Bone marrow (tissue), 2 donors: ENCODE measurements at places on chromosomes 4 and X.

DNA sequence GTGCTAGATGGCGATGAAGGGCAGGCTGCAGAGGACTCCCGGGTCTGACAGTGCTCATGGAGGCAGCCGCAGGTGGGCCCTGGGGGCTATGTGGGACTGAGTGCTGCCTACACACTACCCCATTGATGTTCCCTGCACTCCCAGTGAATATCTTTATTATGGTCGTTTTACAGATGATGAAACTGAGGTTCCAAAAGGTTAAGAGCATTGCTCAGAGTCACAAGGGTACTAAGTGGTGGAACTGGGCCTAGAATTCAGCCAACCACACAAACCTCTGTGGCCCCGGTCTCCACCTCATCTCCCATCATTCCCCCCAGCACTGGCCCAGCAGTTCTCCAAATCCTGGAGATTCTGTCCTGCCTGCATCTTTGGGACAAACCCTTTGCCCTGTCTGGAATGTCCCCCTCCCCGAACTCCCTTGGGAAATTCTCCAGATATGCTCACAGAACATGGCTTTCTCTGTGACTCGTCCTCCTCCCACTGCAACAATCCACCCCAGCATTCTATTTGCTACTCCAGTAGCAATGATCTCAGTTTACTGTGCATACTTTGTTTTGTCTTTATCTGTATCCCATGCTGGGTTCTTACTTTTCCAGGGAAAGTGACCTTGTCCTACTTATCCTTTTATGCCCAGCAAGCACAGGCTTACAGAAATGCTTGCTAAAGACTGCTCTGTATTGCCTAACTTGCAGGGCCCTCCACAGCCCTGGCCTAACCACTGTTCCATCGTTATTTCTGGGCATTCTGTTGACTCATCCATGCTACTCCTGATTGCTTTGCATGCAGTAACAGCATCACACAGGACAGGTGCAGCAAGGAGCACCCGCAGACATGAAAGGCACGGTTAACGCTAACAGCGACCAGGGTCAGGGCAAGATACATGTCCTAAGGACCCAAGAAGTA lies 14.0 kb downstream of the PNMA6F start:
- no peak for DNase-seq

DNA sequence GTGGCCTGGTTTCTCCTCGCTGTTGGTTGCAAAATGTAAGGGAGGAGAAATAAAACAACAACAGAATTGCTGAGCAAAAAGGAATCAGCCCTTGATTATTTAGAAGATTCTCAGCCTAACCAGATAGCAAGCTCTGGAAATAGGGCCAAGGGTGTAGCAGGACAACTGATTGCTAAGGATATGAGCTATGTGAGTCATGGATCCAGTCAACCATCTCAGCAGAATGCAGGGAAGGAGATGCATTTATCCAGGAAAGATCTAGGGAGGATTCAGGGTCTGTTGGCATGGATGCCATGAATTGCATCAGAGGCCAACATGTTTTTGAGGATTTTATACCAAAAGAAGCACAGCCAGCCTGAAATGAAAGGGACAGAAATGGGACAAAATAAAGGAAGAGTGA lies 2.2 kb upstream of the XAGE3 start:
- DNase-seq = no peak

DNA sequence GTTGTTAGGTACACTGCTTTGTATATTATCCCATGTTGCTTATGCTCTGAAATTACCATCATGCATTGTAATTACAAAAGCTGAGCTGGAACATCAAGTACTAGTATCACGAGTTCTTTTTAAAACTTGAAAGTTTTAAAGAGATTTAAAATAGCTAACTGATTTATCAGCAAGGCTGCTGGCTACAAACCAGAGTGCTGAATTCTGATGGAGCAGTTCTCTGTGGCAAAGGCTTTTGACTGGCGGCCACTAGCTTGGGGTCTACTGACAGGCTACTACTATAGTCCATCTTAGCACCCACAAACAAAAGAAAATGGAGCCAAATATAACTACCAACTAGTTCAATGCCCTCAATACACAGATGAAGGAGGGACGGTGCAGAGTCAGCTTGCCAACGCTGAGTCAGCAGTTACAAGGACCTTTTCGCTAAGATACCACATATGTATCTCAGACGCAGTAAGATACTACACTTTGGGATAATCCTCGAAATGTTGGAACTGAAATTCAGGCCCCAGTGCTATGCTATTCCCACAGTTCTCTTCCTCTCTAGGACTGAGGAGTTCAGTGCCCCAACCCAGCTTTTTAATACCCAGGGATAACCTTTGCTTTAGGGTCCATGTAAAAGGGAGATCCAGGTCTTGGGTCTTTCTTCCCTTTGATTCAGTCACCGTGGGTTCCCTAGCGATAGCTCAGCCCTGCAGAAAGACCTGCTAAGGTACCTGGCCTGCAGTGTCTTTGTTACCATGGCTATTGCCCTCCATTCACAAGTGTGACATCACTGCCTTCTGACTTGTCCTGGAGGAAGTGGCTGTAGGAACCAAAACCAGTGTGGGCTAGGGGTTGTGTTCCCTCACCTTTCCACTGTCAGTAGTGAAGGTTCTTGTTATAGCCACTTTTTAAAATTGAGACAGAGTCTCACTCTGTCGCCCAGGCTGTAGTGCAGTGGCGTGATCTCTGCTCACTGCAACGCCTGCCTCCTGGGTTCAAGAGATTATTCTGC lies 22.8 kb downstream of the MFAP3L start:
- no peak for DNase-seq

GRCh38 chrX:154026136-154027021 lies 6.7 kb upstream of the IRAK1 start:
- DNase-seq = no peak

GRCh38 chrX:15719324-15719968 lies 18.6 kb upstream of the CA5B start:
- DNase-seq = no peak

DNA sequence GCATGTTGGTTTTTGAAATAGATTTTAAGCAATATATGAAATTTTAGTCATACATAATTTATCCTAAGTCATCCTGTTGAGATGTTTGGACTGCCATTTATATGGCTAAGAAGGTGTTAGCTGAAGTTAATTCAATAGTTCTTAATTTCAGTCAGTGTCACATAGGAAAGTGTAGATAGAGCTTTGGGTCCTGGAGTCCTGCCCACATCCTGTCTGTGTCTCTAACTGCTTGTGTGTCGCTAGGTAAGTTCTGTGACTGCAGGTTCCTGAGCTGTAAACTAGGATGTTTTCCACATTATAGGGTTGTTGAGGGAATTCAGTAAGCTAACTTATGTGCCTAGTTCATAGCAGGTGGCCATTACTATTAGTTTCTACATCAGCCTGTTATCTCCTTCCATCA lies 20.7 kb downstream of the OFD1 start:
- DNase-seq = no peak

DNA sequence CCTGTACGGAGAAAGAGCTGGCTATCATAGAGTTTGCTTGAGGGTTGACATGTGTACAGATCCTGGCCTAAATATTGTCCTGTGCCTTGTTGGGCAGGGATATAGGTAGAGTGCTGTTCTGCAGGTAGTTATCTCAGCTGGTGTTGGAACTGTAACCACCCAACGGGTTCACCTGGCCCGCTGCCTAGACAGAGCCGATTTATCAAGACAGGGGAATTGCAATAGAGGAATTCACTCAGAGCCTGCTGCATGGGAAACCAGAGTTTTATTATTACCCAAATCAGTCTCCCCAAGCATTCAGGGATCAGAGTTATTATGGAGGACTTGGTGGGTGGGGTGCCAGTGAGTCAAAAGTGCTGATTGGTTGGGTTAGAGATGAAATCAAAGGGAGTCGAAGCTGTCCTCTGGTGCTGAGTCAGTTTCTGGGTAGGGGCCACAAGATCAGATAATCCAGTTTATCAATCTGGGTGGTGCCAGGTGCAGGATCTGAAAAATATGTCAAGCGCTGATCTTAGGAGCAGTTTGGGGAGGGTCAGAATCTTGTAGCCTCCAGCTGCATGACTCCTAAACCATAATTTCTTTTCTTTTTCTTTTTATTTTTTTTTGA lies 42.5 kb upstream of the XIAP start:
- DNase-seq = no peak

DNA sequence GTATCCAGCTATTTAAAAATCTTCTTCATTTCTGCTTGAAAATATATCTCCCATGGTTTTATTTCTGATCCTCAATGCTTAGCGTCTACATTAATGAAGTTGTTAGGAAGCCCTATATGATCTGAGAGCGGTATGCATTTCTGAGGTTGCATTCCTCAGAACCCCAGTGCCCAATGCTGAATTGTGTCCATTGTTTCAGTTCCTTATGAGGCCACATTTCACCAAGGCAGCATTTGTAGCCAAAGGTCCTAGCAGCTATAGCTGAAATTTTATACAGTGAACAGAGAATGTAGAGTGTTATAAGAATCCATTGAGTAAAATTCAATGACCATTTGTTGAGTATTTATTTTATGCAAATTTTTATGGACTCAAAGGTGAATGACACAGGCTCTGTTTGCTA lies 209.5 kb downstream of the PCDH7 start:
- no peak for DNase-seq

DNA sequence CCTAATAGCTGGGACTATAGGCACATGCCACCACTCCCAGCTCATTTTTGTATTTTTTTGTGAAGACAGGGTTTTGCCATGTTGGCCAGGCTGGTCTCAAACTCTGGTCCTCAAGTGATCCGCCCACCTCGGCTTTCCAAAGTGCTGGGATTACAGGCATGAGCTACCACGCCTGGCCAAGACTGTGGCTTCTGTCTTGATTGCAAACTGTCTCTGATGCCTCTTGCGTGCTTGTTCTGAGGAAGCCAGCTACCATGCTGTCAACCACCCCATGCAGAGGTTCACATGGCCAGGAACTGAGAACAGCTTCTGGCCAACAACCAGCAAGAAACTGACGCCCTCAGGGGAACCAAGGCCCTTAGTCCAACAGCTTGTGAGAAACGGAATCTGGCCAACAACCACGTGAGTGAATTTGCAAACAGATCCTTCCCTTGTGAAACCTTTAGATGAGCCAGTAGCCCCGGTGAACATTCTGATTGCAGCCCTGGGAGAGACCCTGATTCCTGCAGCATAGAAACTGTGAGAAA lies 71.2 kb downstream of the SUPT20HL2 start:
- no peak for DNase-seq

- DNase-seq = no peak
These were observed 42.4 kb upstream of the GAB1 start for GRCh38 chr4:143294310-143294709.

DNA sequence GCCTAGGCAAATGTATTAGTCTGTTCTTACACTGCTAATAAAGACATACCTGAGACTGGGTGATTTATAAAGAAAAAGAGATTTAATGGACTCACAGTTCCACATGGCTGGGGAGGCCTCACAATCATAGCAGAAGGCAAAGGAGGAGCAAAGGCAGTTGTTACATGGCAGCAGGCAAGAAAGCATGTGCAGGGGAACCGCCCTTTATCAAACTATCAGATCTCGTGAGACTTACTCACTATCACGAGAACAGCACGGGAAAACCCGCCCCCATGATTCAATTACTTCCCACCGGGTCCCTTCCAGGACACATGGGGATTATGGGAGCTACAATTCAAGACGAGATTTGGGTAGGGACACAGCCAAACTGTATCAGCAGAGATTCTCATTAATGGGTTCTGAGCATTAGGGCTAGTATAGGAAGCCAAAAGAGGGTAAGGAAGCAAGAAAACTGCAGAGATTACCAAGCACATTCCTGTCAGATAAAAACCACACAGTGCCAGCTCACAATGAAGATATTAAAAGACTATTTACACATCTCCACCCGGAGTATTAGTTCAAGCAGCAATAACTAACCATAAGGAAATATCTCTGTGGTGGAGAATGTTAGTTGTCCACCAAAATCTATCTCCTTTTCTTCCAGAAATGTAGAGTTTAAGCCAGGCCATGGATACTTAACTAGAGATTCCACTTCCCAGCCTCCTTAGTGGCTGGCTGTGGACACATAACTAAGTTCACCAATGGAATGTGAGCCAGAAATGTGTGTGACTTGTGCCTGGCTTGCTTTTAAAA lies 61.2 kb upstream of the HOPX start:
- no peak for DNase-seq

DNA sequence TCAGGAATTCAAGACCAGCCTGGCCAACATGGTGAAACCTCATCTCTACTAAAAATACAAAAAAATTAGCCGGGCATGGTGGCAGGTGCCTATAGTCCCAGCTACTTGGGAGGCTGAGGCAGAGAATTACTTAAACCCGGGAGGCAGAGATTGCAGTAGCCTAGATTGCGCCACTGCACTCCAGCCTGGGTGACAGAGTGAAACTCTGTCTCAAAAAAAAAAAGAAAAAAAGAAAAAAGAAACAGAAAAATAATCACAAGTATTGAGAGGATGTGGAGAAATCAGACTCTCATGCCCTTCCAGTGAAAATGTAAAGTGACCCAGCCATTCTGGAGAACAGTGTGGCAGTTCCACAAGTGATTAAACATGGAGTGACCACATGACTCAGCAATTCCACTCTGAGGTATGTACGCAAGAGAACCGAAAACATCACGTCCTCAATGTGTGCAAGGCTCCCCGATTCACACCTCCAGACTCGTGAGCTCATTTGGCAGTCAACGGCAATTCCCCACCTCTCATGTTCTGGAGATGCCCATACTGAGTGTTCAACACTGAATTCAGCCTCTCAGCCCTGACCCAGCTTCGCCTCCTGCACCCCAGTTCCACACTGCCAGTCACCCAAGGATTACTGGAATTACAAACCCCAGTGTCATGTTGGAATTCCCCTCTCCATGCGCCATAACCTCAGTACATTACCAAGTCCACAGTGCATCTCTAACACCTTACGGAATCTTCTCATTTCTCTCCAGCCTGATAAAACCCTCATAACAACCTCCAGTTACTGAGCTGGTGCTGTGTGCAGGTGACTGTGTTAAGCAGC lies 21.1 kb downstream of the ACOX3 start:
- DNase-seq = no peak

DNA sequence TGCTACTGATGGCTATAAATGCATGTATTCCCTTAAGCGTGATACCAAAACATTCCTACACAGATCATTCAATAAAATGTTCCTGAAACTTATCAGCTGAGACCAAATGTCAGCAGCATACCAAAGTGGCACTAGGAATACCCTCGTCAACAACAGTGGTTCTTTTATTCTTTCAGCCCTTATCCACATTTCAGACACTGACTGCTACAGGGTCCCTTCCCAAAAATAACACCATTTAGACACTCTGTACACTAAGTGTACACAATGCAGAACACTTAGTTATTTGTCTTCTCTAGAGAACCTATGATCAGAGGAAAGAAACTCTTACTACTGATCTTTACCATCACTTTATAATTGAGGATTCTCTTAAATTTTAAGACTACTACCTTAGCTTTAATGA lies 94.1 kb downstream of the ATRX start:
- no peak for DNase-seq

- no peak for DNase-seq
These were observed 43.4 kb downstream of the SMARCAD1 start for GRCh38 chr4:94251094-94251493.

GRCh38 chr4:152344001-152344400 lies 191.9 kb downstream of the FBXW7 start:
- DNase-seq = no peak

DNA sequence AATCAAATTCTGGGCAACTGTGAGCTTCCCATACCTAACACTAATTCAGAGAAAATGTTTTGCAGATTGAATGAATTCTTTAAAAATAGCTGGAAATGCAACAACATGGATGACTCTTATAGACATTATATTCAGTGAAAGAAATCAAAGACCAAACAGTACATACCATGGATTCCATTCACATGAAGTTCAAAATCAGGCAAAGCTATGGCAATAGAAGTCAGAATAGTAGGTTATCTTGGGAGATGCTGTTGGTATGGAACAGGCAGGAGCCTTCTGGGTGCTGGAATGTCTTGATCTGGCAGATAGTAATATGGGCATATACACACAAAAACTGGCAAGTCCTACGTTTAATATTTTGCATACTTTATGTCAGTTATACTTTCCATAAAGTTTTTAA lies 25.5 kb upstream of the CBLL2 start:
- no peak for DNase-seq
